ENCODE measurements at places on chromosomes 5 and 9.

GRCh38 chr5:139088024-139088423 lies 110.1 kb downstream of the SIL1 start:
- no peak for DNase-seq

DNA sequence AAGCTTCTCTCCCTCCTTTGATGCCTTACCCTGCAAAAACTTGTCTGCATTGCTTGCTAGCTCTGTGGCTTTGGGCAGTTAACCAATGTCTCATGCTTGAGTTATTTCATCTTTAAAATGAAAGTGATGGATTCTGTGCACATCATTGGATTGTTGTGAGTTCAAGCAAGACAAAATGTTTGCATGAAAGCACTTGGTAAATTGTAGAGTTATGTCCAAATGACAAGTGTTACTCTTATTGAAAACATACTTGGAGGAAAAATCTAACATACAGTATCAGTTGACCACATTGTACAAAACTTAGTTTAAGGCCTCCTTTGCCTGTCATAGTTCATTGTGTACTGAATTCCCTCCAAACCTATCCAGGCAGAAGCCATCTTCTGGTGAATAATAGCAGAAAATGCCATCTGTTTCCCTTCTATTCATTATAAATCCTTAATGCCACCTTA lies 30.0 kb downstream of the TGFBR1 start:
- DNase-seq = no peak

GRCh38 chr9:27108981-27109541 lies at the start of gene TEK:
TSS of gene TEK (plus strand) at chr9:27109225. CDS start at chr9:27109591, 366 bp downstream.
- DNase-seq = no peak

- no peak for DNase-seq
Measured at GRCh38 chr5:167571824-167572223, 719.6 kb upstream of the WWC1 start.

All from SHP77 (cell line).